ENCODE measurements at places on chromosomes 6 and 20.

DNA sequence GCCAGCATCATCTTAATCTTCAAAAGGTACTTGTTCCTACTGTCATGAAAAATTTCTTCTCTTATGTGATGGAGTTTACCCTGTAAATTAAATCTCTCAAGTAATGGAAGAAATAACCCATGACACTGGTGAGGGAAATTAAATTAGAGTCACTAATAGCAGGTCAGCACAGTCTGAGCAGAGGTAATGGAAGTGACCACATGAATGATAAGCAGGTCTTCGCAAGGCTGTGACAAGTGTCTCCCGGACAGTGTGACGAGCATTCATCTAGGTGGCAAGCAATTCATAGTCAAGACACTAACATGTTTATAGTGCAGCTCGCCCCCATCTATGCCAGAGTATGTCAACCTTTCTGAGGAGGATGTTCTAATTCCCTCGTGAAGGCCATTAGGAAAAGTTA, 249.2 kb downstream of the FRK start:
- no peak for DNase-seq

GRCh38 chr6:50369996-50370395, 320.3 kb upstream of the DEFB112 start:
- no peak for DNase-seq

DNA sequence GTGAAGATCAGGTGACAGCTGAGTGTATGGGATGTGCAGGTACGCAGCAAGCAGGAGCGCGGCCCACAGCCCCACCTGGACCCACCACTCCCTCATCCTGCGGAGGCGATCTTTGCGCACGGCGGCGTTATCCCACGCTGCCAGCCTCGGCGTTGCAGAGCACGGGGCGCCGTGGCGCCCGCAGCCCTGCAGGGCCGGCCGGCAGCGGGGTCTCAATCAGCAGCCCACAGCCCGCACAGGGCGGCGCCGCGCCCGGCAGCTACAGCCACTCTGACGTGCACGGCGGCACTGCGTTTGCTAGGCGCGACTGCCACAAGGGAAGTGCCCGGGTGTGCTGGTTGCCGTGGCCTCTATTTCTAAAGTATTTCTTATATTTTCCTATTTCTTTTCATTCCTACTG, 46.9 kb downstream of the LAMA2 start:
- DNase-seq = no peak

DNA sequence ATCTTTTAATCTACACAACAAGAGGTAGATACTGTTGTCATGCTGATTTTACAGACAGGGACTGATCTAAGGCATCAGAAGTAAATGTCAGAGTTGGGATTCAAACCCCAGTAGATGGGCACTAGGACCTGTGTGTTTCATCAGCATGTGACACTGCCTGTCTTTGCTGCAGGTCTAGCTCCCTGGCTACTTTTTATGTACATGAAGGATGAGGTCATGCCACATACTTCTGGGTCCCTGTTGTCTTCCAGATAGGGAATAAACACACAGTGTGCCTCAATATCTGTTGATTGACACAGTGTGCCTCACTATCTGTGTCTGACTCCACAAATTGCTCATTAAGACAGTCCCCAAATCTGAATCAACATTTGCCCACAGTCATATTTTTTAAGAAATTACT, 106.9 kb downstream of the TFAP2B start:
- no peak for DNase-seq

- DNase-seq = no peak
These were observed 7.4 kb downstream of the ACSS2 start for GRCh38 chr20:34883809-34884208.

DNA sequence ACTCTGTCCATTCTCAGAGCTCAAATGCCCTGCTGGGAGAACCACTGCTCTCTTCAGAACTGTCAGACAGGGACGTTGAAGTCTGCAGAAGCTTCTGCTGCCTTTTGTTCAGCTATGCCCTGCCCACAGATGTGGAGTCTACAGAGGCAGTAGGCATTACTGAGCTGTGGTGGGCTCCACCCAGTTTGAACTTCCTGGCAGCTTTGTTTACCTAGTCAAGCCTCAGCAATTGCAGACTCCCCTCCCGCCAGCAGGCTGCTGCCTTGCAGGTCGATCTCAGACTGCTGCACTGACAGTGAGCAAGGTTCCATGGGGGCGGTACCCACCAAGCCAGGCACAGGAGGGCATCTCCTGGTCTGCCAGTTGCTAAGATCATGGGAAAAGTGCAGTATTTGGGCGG, 21.8 kb upstream of the UFL1 start:
- DNase-seq = peak; percentile 68

- no peak for DNase-seq
These were observed 12.5 kb downstream of the WDR27 start for GRCh38 chr6:169689287-169689686.

DNA sequence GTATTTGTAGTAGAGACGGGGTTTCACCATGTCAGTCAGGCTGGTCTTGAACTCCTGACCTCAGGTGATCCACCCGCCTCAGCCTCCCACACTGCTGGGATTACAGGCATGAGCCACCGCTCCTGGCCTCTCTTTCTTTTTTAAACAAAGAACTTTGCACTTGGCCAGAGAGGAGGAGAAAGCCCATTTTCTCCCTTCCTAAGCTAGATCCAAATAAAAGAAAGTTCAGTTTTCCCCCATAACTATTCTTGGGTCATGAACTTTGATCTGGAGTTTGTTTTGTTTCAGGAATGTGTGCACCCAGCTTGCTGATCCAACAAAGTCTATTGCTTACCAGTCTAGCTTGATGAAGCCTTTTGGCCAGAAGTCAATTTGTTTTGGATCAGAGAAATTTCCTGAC, 23.4 kb downstream of the KCNS1 start:
- DNase-seq = no peak

- DNase-seq = peak; percentile 14
These were observed 74.1 kb upstream of the TOX2 start for GRCh38 chr20:43840382-43841070.

DNA sequence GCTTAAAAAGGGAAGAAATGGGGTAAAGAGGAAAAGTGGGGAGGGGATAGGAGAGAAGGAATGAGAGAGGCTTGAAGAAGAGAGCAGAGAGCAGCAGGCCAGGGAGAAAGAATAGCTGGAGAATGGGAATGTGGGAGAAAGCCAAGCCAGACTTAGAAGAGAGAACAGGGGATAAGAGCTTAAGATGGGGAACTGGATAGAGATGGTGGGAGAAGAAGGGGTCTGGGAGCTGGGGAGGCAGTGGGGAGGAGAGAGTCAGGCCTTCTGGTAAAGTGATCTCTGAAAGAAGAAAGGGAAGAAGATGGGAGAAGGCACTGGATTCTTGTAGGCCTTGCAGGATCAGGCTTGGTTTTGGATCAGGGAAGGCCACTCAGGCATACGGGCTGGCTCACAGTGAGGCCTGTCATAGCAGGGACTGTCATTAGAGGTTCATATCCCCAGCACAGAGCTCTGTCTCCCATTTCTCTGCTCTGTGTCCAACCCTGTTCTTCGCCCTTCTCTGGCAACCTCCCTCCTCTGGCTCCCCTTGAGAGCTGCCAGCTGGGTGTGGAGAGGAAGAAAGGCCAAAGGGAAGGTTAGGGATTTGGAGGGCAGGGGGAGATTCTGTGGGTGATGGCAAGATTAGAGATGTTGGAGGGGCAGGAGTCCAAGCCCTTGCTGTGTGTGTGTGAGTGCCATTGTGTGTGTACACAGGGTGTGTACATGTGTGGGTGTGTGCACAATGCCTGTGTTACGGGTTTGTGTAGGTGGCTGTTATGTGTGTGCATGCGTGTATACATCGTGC, 9.3 kb downstream of the SYNGAP1 start:
- DNase-seq = no peak

- no peak for DNase-seq
These were observed 68.2 kb downstream of the KHDRBS2 start for GRCh38 chr6:62217866-62218265.

GRCh38 chr6:85404564-85405174, 45.2 kb upstream of the NT5E start:
- no peak for DNase-seq

GRCh38 chr20:23501926-23502325, 11.0 kb downstream of the CST8 start:
- DNase-seq = no peak

GRCh38 chr6:17585766-17586490, 14.2 kb upstream of the FAM8A1 start:
- no peak for DNase-seq

- DNase-seq = no peak
These were observed 28.4 kb upstream of the ARMH2 start for GRCh38 chr6:24827162-24827561.

DNA sequence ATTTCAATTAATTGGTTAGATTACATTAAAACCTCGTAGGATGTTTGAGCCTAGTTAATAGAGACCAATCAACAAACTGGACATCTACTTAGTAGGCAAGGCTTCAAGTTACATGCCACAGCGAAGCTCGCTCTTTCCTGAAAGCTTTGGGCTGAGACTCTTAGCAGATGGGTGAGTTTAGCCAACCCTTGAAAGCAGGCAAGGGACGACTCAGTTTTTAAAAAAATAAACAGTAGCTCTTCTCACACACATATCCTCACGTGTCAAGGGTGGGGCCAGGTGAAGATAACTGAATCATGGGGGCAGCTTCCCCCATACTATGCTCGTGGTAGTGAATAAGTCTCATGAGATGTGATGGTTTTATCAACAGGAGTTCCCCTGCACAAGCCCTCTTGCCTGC, 775 bp downstream of the MTFR2 start:
- no peak for DNase-seq

- DNase-seq = no peak
These were observed 64.6 kb downstream of the RPP40 start for GRCh38 chr6:4939241-4939640.

DNA sequence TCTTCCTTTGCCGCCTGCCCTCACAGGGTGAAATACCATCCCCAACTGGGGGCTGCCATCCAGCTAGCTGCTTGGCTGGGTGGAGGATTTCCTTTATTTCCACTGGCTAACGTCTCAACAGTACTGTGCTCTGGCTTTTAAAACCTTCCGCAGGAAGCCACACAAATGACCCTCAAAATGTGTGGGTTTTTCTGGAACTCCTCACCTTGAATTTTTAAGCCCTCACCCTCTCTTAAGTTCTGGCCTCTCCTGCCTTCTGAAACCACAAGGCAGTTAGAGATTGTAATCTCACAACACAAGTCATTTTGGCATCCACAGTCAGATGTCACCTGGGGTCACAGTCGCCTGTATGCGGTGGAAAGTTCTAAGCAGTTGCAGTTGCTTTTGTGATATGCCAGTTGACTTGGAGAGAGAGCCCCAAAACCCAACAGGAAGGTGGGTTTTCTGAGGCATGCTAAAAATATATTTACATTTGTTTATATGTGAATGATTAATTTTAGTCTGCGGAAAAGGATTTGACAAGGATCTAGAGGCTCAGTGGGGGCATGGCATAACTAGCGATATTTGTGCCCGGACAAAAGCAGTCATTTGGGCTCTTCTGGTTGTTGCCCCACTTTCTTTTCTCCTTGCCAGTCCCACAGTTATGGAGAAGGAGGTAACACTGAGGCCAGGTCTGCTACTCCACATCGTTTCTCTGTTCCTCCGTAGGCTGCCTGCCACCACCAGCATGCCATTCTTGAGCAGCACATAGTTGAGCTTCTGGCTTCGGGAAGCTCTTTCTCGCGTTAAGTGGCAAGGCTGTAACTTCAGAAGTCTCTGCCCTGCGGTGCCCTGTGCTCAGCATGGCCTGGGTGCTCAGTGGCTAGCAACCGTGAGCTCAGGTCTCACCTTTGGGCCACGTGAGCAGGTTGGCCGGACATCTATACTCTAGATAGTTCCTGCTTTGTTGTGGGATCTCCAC, 335.3 kb downstream of the CD83 start:
- DNase-seq = peak; percentile 43

- DNase-seq = no peak
These were observed 17.7 kb upstream of the BAK1 start for GRCh38 chr6:33597551-33598322.

- DNase-seq = no peak
These were observed 25.8 kb upstream of the CEP85L start for GRCh38 chr6:118677193-118677592.

GRCh38 chr6:86937219-86938079, at the start of gene HTR1E:
Gene HTR1E (plus strand): TSS chr6:86937528. CDS start chr6:87015335, 77,807 bp downstream.
- DNase-seq = no peak

- DNase-seq = no peak
These were observed 752.8 kb downstream of the CBLN4 start for GRCh38 chr20:55252521-55252920.

DNA sequence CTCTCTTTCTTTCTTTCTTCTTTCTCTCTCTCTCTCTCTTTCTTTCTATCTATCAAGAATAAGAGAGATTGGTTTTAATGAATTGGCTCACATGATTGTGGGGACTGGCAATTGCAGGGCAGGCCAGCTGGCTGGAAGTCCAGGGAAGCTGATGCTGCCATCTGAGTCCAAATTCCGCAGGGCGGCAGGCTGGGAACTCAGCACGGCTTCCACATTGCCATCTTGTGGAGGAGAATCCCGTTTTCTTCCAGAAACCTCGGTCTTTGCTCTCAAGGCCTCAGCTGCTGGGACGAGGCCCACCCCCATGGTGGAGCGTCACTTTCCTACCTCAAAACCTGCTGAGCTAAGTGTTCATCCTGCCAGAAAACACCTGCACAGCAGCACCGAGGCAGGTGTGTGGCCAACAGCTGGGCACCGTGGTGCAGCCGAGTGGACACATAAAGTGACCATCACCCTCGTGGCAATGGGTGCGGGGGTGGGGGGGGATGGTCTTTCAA, 58.8 kb upstream of the SLCO4A1 start:
- no peak for DNase-seq

DNA sequence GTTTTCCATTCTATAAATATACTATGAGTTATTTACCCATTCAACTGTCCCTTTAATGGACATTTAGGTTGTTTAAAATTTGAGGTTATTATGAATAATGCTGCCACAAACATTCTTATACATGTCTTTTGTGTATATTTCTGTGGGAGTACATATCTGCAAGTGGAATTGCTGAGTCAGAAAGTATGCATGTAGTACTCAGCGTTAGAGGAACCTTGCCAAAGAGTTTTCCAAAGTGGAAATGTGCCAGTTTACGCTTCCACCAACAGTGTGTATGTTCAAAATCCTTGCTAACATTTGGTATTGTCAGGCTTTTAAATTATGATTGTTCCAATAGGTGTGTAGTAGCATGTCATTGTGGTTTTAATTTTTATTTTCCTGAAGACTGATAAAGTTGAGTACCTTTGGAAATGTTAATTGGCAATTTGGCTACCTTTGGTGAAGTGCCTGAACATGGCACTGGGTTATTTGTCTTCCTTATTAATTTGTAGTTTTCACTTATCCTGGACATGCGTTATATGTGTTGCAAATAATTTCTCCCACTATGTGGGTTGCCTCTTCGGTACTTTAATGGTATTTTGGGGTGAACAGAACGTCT, 341.2 kb downstream of the CD83 start:
- no peak for DNase-seq

DNA sequence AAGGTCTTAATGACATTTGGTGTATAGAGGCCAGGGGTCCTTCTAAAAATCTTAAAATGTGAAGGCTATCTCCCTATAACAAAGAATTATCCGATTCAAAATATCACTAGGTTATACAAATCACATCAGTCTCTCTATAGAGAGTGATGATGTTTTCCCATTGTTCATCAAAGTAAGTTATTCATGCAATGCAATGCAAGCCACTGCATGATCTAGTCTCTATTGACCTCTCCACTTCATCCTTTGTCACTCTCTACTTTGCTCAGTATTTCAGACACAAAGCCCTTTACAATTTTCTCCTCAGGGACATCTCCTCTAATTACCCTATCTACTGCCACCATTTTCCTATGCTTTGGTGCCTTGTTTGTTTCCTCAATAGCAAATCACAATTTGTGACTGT, 628.0 kb downstream of the HTR1B start:
- DNase-seq = no peak
